ENCODE measurements at places on chromosomes 1 and 21. TPM values are rescaled to one million over a fixed set of nuclear protein-coding genes. Genes with fewer than 3 reads are reported as not detected.

DNA sequence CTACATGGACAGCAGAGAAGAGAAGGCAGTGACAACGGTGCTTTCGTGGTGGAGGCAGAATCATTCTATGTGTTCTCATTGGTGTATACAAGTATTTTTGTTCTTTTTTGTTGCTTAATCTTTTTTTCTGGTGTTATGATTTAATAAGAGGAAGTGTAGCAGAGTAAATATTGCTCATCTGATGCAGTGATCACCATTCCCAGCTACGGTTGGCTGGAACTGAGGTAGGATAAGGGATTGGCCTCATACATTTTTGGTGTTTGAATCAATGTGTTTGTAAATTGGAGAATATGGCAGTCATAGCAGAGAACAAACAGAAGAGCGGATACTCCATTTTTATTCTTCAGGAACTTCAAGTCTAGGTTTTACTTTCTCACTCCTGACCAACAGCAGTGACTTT, 76.6 kb downstream of the UBE2U start:
- no peak for DNase-seq

DNA sequence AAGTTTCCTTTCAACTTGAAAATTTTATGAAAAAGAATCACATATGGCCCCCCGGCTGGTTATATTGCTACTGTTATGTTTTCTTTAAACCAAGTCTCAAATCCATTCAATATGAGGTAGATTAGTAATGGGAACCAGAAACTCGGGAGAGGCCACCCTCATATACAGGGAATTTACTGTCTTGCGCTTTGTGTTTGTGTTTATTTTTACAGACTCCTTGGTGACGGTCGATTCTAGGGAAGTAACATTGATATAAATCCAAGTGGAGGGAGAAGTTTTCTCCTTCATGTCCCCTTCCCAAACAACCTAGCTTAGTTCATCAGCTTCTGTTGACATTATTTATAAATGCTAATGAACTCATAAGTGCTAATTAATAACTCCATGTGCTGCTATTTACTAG, 163.5 kb upstream of the LMO4 start:
- DNase-seq: no peak

Gene HAX1
- total RNA-seq: 149 TPM

DNA sequence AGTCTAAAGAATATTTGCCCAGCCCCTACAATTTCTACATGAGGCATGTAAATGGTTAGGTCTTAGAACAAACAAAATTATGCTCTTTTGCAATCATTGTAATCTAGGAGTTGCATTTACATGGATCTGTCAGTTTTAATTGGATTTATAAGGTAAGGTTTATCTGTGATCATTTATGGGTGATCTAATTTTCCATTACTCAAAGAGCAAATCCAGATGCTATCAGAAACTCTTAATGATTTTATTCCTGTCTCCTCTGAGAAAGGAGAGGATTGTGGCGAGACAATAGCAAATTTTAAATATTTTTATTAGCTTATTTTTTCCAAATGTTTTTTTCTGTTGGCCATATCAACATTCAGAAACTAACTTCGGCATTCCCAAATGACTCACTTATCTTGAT, 14.2 kb upstream of the NEGR1 start:
- DNase-seq: no peak

- no peak for DNase-seq
Observed at GRCh38 chr1:156154317-156154749, 948 bp downstream of the SEMA4A start.

DNA sequence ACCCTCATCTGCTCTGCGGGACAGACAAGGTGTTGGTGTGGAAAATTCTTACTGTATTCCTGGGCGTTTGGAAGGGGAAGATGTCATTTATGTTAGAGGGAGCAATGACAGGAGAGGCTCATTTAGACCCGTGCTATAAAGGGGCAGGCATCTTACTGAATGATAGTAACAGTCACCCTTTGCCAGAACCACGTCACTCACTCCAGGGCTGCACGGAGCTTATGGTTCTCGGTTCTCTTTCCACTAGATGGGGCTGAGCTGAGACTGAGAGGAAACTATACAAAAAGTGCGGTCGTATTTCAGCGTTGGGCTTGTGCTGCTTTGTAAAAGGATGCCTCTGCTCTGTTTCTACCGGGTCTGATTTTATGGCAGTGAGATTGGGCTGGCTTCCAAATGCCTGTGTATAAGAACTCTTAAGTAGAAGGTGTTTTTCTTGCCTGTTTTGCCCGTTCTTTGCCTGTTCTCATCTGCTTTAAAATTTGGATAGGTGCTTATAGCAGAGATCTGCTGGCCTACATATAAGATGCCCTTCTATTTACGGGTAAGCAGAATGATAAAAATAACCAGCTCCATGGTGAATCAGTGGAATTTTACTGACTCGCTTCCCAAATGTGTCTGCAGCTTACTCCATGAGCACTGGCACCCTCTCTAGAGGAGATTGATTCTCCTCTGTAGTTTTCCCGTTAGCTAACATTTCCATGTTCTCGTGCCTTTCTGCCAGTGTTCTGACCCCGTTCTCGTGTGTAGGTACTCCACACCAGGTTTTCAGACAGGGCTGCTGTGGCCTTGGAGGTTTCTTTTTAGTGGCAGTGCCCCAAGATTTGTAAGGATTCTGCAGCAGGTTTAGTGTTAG, 55.9 kb downstream of the MRPS6 start:
- peak; percentile 78 for DNase-seq

Data from osteoblast (primary cell).